ENCODE measurements at places on chromosomes 16 and 17. TPM values are rescaled to one million over a fixed set of nuclear protein-coding genes. Genes with fewer than 3 reads are reported as not detected.
A peak's percentile ranks its signal among the peaks of the same experiment; 100 is the strongest.

DNA sequence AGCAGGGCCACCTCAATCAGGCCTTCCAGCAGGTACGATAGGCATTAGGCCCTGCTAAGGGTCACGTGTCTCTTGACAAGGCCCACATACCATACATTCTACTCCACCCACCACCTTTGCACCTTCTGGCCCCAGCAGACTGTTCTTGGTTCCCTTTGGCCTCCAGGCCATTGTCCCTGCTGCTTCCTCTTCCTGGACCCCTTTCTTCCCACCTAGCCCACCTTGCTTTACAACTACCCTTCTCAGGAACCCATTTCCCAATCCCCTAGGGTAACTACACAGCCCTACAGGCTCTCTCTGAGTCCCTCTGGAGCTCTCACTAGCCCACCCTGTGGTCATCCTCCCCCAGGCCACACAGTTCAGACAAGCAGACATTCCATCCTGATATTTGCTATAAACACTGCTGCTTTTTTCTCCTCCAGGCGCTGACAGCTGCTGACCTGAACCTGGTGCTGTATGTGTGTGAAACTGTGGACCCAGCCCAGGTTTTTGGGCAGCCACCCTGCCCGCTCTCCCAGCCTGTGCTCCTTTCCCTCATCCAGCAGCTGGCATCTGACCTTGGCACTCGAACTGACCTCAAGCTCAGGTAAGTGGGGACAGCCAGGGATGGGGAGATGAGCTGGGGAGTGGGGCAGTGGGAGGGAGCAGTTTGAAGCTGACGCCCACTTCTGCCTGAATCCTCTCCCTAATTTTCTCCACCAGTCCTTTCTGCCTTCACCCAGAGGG lies 1.4 kb upstream of the NRN1L start:
- no peak for DNase-seq
- H3K27me3 ChIP-seq: no peaks in the 10 kb centered on the region
- H3K4me1 ChIP-seq: no peaks in the 10 kb centered on the region
- H3K4me3 ChIP-seq: no peak overlapping the region
- H3K27ac ChIP-seq: no peak overlapping the region

DNA sequence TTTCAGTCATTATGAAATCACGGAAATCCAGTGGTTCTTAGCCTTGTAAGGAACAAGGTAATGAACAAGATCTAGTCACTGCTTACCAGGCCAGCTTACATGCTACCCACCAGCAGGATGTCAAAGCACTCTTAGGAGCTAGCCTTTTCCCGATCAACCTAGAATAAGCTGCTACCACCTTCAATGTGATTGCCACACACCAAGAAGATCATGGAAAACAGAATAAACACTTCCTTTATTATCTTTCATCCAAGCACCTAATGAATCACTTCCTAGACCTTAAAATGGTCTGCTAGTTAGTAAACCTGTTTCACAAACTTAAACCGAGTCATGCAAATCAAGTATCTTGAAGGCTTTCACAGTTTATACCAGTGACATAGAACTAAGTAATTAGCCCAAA lies 5.0 kb downstream of the BBS2 start:
- H3K27me3 ChIP-seq: no peaks in the 10 kb centered on the region
- H3K36me3 ChIP-seq: peaks cover 9% of the 10 kb centered on the region
- no peak for DNase-seq
- no peak overlapping the region for H3K27ac ChIP-seq

GRCh38 chr16:51951668-51952298 lies 595.2 kb downstream of the TOX3 start:
- H3K4me1 ChIP-seq: no peaks in the 10 kb centered on the region
- H3K27ac ChIP-seq: no peak overlapping the region
- H3K4me3 ChIP-seq: no peak overlapping the region
- no peak for DNase-seq

DNA sequence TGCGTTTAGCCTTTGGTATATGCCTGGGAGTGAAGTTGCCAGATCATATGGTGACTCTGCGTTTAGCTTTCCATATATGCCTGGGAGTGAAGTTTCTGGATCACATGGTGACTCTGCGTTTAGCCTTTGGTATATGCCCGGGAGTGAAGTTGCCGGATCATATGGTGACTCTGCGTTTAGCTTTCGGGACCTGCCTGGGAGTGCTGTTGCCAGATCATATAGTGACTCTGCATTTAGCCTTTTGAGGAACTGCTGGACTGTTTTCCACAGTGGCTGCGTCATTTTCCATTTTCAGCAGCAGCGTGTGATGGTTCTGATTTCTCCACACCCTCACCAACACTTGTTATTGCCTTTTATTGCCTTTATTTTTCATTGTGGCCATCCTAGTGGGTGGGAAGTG lies 73.0 kb downstream of the OR1D5 start:
- no peaks in the 10 kb centered on the region for H3K4me1 ChIP-seq
- no peak overlapping the region for H3K4me3 ChIP-seq
- DNase-seq: no peak
- H3K27ac ChIP-seq: no peak overlapping the region

DNA sequence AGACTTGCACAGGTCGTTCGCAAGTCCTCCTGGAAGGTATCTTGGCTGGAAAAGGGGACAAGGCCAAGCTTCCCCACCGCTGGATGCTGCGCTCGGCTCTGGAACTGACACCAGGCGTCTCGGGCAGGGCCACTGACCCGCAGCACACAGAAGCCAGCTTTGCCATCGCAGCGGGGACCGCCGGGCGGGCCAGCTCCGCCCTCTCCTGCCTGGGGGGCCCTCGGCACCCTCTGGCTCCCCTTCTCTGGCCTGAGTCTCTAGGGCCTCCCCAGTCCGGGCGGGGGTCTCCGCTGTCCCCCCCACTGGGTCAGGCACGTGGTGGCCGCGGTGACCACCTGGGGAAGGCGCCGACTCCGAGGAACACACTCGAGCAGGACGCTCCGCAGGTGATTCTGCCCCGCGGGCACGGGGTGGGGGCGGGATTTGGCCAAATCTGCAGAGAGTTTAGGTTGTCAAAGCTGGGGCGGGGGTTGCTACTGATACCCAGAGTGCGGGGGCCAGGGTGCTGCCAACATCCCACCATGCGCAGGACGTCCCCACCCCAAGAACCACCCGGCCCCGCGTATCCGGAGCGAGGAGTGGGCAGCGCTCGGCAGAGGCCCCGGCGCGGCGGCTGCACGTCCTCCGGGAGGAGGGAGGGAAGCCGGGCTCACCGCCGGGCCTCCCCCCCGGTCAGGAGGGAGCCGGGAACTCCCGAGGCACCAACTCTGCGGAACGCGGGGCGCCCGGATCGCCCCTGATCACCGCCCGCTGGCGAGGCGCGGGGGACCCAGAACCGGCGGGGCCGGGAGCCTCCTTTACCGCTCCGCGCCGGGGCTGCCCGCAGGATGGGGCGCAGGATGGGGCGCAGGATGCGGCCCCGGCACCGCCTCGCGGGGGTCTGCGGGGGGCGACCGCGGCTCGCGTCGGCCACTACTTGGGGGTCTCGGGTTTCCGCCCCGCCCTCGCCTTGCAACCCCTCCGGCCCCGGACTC lies 744 bp upstream of the METRNL start:
- peaks cover 18% of the 10 kb centered on the region for H3K4me1 ChIP-seq
- H3K4me3 ChIP-seq: peak overlapping the region; percentile 46
- no peak for DNase-seq
- no peak overlapping the region for H3K27ac ChIP-seq

Gene OR1A1
- not detected for total RNA-seq

All from naive thymus-derived CD4-positive, alpha-beta T cell (primary cell).